ENCODE measurements at places on chromosomes 1 and 21.

DNA sequence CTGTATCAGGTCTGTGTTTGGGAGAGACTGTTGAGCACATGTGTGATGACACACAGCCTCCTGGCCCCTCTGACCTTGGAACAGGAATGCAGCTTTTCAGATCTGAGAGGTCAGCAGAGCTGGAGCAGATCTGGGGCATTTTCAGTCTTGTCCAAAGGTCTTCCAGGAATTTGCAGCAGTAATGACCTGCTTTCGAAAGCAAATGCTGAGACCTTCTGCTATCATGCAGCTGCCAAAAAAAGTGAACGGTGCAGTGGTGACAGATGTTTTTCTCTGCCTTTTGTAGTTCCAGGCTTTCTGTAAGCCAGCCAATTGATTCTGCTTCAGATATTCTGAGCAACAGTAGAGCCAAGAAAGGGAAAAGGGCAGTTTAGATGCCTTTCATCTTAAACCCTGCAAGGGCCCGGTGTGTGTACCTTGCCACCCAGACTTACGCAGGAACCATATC lies 137.8 kb upstream of the COA6 start:
- DNase-seq, result no peak

GRCh38 chr1:119795261-119796200 lies 15.7 kb downstream of the REG4 start:
- DNase-seq, result no peak

DNA sequence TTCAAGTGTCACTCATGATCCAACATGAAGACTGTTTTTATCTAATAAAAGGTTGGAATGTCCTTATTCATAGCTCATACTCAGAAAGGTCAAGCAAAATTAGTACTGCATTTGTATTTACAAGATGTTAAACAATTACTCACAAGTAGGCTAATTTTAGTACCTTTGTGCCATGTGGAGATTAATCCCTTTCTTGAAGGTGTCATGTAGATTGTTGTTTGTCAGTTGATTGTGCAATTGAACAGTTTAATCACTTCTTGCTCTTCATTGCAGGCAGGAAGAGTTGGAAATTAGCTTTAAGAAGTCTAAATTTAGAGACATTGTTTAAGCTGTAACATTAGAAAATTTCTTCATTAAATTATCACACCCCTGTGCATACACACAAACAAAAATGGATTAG lies 847.1 kb downstream of the KCNT2 start:
- DNase-seq, result no peak

DNA sequence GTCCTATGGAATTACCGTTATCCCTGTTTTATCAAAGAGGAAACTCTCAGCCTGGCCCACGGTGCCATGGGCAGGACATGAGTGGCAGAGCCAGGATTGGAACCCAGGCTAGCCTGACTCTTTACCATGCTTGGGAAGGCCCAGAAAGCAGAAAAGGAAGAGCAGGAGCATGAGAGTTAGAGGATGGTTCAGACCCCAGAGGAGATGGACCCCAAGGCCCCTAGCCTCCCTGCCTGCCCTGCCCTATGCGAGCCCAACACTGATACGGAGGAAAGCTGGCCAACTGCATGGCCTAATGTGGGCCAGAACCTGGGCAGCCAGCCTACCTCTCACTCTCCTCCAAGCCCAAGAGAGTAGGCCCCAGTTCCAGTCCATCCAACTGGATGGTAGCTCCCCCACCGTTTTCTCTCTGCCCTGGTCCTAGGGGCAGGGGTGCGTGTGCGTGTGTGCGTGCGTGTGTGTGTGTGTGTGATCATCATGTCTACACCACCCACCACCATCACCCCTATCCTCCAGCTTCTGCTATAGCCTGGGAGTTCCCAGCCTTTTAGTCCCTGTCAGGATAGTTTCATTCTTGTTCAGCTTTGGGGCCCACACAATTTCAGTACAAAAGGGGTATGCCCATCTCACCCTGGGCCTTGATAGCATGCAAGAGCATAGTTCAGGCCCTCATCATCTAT lies 15.4 kb upstream of the MEX3A start:
- DNase-seq, result no peak

DNA sequence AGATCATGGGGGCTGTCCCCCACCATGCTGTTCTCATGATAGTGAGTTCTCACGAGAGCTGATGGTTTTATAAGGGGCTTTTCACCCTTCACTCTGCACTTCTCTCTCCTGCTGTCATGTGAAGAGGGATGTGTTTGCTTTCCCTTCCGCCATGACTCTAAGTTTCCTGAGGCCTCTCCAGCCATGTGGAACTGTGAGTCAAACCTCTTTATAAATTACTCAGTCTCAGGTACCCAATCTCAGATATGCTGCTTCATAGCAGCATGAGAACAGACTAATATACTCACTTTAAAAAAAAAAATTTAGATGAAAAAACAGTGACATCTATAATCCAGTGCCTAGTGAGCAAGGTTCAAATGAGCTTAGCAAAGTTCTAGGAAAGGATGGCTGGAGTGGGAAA lies 135.1 kb upstream of the RAB4A start:
- no peak for DNase-seq

DNA sequence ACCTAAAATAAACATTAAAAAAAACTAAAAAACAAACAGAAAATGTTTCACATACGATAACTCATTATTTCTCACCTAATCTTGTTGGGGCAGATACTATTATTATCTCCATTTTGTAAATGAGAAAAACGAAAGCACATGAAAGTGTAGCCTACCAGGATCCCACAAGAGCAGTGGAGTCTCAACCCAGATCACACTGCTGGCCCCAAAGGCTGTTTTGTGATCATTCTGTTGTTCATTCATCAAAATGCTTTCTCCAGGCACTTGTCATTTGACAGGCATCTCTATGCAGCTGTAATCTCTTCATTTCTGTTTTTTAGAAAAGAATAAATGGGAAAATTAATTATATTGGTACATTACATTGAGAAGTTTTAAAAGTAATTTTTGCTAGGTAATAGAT lies 67.5 kb downstream of the AK5 start:
- DNase-seq, result no peak

- no peak for DNase-seq
These were observed 9.8 kb upstream of the AK5 start for GRCh38 chr1:77271852-77272580.

DNA sequence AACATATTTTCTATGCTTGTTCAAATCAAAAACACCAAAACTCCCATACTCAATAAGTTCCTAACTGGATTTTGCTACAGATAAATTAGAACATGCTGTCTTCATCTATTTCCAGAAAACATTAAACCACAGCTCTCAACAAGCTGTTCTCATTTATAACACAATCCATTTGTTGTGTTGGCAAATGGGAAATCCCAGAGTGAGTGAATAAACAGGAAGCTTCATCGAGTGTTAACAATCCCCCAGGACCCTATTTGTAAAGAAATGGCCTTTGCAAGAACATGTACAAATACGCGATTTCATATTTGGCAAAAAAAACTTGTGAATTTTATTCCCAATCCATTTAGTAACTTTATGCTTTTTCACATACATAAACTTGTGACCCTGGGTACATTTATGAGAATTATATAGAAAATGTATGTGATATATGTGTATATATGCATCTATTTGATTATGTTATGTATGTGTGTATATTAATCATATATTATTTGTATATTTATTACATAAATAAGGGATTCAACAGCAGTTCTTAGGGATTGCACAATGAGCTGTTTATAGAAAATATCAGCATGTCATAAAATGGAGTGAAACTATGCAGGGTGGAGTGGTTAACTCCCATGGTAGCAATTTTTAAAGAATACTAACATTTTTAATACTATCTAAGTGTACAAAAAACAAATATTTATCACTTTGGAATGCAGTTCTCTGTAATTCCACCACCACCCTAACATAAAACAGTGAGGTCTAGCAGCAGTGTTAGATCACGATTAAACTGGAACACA lies 160.0 kb downstream of the NEGR1 start:
- DNase-seq, result no peak

DNA sequence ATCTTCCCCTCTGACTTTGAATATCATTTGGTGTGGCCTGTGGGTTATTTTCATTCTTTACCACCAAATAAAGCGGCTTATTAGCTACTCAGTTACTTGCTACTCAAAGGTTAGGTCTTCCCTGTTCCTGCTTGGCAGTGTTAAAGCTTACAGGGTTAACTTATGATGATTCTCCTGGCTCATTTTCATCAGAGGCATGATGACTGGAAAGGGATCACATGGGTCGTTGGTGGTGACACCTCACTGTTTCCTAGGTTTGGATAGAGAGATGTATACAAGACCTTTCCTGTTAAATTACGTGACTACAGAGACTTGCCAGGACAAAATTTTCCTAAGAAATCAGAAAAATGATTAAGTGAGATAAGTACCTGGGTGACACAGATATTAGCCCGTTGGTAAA lies 27.4 kb downstream of the MRPS6 start:
- no peak for DNase-seq

- DNase-seq, result no peak
These were observed 113.9 kb downstream of the TOMM20 start for GRCh38 chr1:235014756-235015155.

DNA sequence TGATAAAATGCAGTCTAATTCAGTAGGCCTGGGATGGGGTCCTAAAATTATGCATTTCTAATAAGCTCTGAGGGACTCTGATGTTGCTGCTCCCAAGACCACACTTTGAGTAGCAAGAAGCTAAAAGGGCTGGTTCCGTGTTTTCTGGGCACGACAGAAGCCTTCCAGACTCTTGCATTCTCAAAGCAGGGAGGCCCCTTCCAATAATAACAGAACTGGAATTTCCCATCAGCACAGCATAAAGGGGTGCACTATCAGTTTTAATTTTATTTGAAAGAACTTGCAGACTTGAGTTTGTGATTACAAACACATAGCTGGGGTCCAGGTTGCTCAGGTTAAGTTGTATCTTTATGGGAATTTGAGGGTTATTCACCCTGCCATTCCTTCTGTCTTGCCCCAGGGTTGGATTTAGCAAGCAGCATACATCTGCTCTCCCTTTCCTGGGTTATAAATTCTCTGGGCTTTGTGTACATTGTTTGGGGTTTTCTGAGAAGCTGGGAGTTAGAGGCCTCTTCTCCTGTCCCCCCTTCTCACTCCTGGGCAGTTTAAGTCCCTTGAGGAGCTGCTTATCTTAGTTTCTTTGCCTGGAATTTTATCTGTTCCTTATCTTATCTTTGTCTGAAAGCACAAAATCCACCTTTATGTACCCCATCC lies 94.2 kb upstream of the SLC2A1 start:
- no peak for DNase-seq

All from occipital lobe (tissue), 3 donors.